ENCODE measurements at places on chromosomes 5 and 9. TPM values are rescaled to one million over a fixed set of nuclear protein-coding genes. Genes with fewer than 3 reads are reported as not detected.

Gene PDZD2
- total RNA-seq: 3.9 TPM

Gene AGXT2
- not detected for total RNA-seq

Gene CRAT
- total RNA-seq: 112 TPM

Gene CDC20B
- total RNA-seq: not detected

DNA sequence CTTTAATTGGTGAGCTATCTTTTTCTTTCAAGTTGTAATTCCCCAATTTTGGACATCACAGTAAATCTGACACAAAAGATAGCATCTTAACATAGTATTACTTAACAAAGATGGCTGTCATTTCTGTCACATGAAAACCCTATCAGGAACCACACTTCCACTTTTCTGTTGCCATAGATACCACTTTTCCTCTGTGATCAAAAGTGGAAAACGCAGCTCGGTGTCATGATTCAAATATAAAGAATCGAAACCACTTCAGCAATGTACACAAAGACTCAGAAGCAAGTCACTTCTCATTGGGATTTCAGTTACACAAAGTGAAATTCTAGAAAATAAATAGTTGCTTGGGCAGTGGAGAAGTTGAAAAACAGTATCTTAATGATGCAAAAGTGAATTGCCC, 524.9 kb upstream of the ITGA1 start:
- no peak for DNase-seq
- H3K4me3 ChIP-seq: no peak overlapping the region
- no peaks in the 10 kb centered on the region for H3K36me3 ChIP-seq

DNA sequence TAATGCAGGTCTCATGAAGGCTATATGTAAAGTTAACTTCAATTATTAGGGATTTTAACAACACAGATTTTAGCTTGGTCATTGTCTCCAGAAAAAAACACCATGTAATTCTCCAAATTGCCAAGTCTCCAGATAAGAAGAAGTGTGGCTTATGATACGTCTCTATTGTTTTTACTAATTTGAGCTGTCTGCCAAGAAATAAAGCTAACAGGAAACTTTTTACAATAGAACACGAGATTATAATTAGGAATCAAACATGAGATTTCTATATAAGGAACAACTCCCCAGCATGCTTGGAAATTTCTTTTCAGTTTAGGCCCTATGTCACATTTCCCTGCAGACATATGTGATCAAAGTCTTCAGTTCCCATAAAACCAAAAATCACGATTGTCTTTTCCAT, 142.7 kb downstream of the MCTP1 start:
- H3K27me3 ChIP-seq: no peaks in the 10 kb centered on the region
- no peak for DNase-seq
- no peaks in the 10 kb centered on the region for H3K36me3 ChIP-seq
- no peaks in the 10 kb centered on the region for H3K4me1 ChIP-seq
- no peak overlapping the region for H3K27ac ChIP-seq

- H3K27me3 ChIP-seq: no peaks in the 10 kb centered on the region
- no peaks in the 10 kb centered on the region for H3K36me3 ChIP-seq
- H3K4me3 ChIP-seq: no peak overlapping the region
- no peak for DNase-seq
- no peak overlapping the region for H3K27ac ChIP-seq
Measured at GRCh38 chr9:97555164-97555563, 53.7 kb downstream of the TMOD1 start.

GRCh38 chr9:22343218-22343611, 103.4 kb upstream of the DMRTA1 start:
- H3K4me3 ChIP-seq: no peak overlapping the region
- no peaks in the 10 kb centered on the region for H3K27me3 ChIP-seq
- no peak for DNase-seq
- H3K27ac ChIP-seq: no peak overlapping the region

GRCh38 chr5:158718738-158719505, 380.8 kb downstream of the EBF1 start:
- H3K36me3 ChIP-seq: no peaks in the 10 kb centered on the region
- no peaks in the 10 kb centered on the region for H3K4me1 ChIP-seq
- H3K27me3 ChIP-seq: no peaks in the 10 kb centered on the region
- no peak for DNase-seq
- no peak overlapping the region for H3K4me3 ChIP-seq

DNA sequence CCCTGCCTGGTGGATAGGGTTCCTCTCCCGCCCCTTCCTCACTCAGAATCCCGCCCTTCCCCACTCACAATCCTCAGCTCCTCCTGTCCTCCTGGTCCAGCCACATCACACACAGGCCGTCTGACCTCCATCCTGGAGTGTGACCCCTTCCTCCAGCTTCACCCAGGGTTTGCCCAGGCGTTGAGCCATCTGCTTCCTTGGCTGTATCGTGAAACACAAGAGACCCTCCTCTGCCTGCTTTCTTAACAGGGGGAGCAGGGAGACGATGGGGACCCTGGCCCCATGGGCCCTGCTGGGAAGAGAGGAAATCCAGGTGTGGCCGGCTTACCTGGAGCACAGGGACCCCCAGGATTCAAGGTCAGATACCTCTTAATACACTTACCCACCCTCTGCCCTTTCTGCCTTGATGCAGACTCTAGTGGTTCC, 32.3 kb upstream of the ORM1 start:
- H3K4me1 ChIP-seq: peaks cover 8% of the 10 kb centered on the region
- H3K36me3 ChIP-seq: peaks cover 2% of the 10 kb centered on the region
- peak; percentile 8 for DNase-seq
- H3K27ac ChIP-seq: no peak overlapping the region
- no peak overlapping the region for H3K4me3 ChIP-seq

DNA sequence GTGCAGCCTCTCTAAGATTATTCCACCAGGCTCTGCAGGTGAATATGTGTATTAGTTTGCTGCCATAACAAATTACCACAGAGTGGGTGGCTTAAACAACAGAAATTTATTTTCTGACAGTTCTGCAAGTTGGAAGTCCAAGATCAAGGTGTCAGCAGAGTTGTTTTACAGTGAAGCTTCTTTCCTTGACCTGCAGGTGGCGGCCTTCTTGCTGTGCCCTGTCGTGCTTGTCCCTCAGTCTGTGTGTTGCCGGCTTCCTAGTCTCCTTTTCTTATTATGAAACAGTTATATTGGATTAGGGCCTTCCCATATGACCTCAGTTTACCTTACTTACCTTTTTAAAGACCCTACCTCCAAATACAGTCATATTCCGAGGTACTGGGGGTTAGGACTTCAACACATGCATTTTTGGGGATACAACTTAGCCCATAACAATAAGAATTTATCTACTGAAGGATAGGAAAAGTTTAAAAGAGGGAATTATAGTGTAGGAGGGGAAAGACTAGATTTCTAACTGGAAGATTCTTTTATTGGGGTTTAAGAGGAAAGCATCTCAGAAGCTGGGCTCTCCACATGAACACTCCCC, 97.4 kb downstream of the OSTF1 start:
- H3K27me3 ChIP-seq: no peaks in the 10 kb centered on the region
- no peak overlapping the region for H3K4me3 ChIP-seq
- DNase-seq: peak; percentile 56
- no peak overlapping the region for H3K27ac ChIP-seq

GRCh38 chr9:111886983-111887718, 9.5 kb upstream of the UGCG start:
- H3K4me3 ChIP-seq: no peak overlapping the region
- peaks cover 5% of the 10 kb centered on the region for H3K4me1 ChIP-seq

- no peak overlapping the region for H3K4me3 ChIP-seq
- H3K36me3 ChIP-seq: no peaks in the 10 kb centered on the region
- DNase-seq: no peak
- H3K4me1 ChIP-seq: no peaks in the 10 kb centered on the region
- H3K27ac ChIP-seq: peak overlapping the region; percentile 9
Measured at GRCh38 chr5:39448506-39449128, 23.8 kb upstream of the DAB2 start.

- H3K4me1 ChIP-seq: peaks cover 51% of the 10 kb centered on the region
- no peaks in the 10 kb centered on the region for H3K36me3 ChIP-seq
- H3K4me3 ChIP-seq: no peak overlapping the region
- peak overlapping the region; percentile 40 for H3K27ac ChIP-seq
- DNase-seq: peak; percentile 71
- H3K27me3 ChIP-seq: no peaks in the 10 kb centered on the region
Measured at GRCh38 chr9:133919253-133920115, 72.6 kb downstream of the VAV2 start.

DNA sequence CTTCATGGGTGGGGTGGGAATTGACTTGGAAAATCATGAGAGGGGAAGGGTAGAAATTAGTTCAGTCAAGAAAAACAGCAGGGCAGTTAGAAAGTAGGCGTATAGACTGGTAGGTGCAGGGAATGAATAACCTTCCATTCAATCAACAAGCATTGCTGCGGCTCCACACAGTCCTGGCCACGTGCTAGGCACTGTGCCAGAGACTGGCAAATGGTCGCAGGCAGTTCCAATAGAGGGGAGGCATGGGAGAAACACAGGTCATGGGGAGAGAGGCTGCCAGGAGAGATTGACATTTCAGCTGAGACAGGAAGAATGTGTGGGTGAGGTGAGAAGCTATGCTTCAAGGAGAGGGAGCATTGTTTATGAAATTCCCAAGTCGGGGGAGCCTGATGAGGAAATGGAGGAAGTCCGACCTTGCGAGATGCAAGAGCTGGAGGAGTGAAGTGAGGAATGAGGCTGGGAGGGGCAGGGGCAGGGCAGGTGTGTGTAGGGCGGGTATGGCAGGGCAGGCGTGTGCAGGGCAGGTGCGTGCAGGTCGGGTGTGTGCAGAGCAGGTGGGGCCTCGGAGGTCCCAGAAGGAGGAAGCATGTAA, 54.4 kb upstream of the PPARGC1B start:
- H3K27ac ChIP-seq: no peak overlapping the region
- H3K27me3 ChIP-seq: no peaks in the 10 kb centered on the region

DNA sequence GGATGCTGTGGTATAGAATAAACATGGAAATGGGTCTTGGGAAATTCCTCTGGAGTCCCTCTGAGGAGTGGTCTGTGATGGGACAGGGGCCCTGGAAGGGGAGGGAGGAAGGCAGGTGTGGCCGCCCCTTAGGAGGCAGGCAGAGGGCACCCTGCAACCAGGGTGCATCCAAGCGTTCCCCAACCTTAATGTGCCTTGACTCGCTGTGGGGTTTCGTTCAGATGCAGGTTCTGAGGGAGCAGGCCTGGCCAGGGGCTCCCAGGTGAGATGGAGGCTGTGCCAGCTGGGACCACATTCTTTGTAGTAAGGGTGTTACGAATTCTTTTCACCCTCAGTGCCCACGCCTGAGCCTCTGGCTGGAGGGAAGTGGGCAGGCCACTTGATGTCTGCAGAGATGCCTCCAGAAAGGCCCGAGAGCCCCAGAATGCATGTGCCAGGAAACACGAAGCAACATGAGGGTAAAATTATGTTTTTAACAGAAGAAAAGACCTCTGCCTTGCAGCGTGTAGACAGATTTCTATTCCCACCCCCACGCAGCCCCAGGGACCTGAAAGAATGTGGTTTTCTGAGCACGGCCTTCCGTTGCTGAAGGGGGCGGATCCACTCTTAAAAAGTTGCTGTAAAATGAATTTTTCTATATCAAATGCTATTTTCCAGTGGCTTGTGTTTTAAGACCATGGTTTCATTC, 150.4 kb upstream of the IER5L start:
- no peaks in the 10 kb centered on the region for H3K36me3 ChIP-seq
- no peak overlapping the region for H3K27ac ChIP-seq
- H3K27me3 ChIP-seq: no peaks in the 10 kb centered on the region
- H3K4me3 ChIP-seq: no peak overlapping the region

GRCh38 chr9:75200892-75201470, 112.7 kb downstream of the OSTF1 start:
- H3K4me3 ChIP-seq: no peak overlapping the region
- no peaks in the 10 kb centered on the region for H3K27me3 ChIP-seq
- DNase-seq: no peak
- no peaks in the 10 kb centered on the region for H3K4me1 ChIP-seq
- H3K27ac ChIP-seq: no peak overlapping the region

DNA sequence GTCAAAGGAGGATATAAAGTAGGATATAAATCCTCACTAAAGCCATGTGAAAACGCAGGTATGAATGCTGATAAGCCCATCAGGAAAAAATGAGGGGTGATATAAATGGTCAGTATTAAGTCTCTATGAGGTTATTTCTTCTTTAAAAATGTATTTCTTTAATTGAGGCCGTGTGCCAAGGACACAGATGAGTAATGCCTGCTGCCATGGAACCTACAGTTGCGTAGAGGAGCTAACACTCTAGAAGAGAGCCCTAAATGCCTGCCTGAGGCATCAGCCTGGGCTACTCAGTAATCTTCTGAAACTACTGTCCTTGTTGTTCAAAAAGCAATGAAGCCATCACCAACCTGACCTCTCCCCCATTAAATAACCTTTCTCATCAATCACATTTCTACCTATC, 84.9 kb downstream of the KLHL3 start:
- no peaks in the 10 kb centered on the region for H3K4me1 ChIP-seq
- no peak overlapping the region for H3K4me3 ChIP-seq
- no peak overlapping the region for H3K27ac ChIP-seq
- no peaks in the 10 kb centered on the region for H3K27me3 ChIP-seq
- no peak for DNase-seq

- DNase-seq: no peak
- H3K27me3 ChIP-seq: no peaks in the 10 kb centered on the region
- no peak overlapping the region for H3K4me3 ChIP-seq
- no peak overlapping the region for H3K27ac ChIP-seq
Measured at GRCh38 chr9:87562530-87563170, 65.0 kb downstream of the DAPK1 start.

GRCh38 chr5:56128113-56128512, 105.0 kb downstream of the ANKRD55 start:
- no peaks in the 10 kb centered on the region for H3K36me3 ChIP-seq
- H3K27ac ChIP-seq: no peak overlapping the region
- DNase-seq: no peak
- H3K27me3 ChIP-seq: no peaks in the 10 kb centered on the region
- peaks cover 32% of the 10 kb centered on the region for H3K4me1 ChIP-seq
- H3K4me3 ChIP-seq: no peak overlapping the region

- no peaks in the 10 kb centered on the region for H3K27me3 ChIP-seq
- H3K4me1 ChIP-seq: peaks cover 4% of the 10 kb centered on the region
- H3K36me3 ChIP-seq: peaks cover 29% of the 10 kb centered on the region
Measured at GRCh38 chr5:449151-449550, 6.2 kb downstream of the EXOC3 start.

- no peaks in the 10 kb centered on the region for H3K36me3 ChIP-seq
- no peaks in the 10 kb centered on the region for H3K27me3 ChIP-seq
- DNase-seq: peak; percentile 57
- H3K4me1 ChIP-seq: peaks cover 8% of the 10 kb centered on the region
- H3K4me3 ChIP-seq: peak overlapping the region; percentile 85
Measured at GRCh38 chr5:50667023-50667652, 701 bp downstream of the PARP8 start.

DNA sequence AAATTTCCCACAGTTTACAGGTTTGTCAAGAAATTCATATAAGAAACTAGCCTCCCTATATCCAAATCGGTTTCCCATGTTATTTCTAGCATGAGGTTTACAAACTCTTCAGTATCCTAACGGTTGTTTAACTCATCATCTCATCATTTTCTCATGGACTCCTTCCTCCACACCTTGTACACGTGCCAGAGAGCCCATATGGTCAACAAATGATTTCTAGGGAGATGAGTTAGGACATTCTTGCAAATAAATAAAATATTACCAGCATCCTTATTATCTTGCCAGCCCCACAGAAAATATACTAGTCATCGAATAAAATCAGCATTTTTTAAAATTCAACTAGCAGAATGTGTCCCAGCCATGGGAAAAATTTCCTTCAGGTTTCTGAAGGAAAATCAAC, 285.2 kb downstream of the EBF1 start:
- no peaks in the 10 kb centered on the region for H3K27me3 ChIP-seq
- DNase-seq: no peak
- H3K4me1 ChIP-seq: peaks cover 3% of the 10 kb centered on the region
- no peaks in the 10 kb centered on the region for H3K36me3 ChIP-seq
- H3K27ac ChIP-seq: no peak overlapping the region
- no peak overlapping the region for H3K4me3 ChIP-seq
